Fibroblast of skin of right quadriceps (primary cell): ENCODE measurements at places on chromosomes 7 and 10.
A peak's percentile ranks its signal among the peaks of the same experiment; 100 is the strongest.

GRCh38 chr10:32418572-32418971, 27.4 kb upstream of the CCDC7 start:
- no peak for DNase-seq

DNA sequence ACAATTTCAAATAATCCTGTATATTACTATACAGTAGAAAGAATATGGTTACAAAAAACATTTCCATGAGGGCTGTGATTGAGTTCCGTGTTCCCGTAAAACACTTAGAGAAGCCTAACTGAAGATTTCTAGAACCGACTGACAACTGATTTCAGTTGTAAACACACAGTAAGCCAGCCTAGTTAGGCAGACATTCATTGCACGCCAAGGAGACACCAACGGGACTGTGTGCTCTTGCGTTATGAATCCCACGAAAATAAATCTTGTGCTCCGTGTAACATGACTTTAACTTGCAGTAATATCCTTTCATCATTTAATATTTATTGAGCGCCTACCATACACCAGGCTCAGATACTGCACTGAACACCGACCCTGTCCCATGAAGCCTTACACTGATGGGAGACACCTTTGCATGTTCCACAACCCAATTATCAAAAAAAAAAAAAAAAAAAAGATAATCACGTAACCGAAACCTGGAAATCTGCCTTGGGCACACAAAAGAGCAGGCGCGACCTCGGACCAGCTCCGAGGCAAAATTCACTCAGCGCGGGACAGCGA, 420 bp upstream of the KLHL7 start:
- DNase-seq: no peak

- DNase-seq: peak; percentile 61
Observed at GRCh38 chr7:55570218-55570873, 2.0 kb downstream of the VOPP1 start.

DNA sequence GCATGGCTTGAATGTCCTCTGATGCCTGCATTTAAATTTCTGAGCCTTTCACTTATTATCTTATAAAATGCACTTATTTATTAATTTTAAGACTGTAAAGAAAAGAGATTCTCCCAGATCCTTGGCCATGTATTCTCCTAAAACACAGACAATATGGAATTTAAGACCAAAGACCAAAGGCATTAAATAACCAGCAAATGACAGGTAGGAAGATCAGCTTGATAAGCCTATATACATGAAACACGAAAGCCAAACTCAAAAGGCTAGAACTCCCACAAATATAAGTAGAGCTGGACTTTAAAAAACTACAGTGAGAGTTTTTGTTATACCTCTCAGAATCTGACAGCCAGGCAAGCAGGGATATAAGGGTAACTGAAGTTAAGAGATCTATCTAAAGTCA, 5.1 kb downstream of the ANXA11 start:
- DNase-seq: no peak
